ENCODE measurements at places on chromosomes 1 and 21.

GRCh38 chr1:2091611-2092604 lies 41.7 kb downstream of the PRKCZ start:
- no peak for DNase-seq

DNA sequence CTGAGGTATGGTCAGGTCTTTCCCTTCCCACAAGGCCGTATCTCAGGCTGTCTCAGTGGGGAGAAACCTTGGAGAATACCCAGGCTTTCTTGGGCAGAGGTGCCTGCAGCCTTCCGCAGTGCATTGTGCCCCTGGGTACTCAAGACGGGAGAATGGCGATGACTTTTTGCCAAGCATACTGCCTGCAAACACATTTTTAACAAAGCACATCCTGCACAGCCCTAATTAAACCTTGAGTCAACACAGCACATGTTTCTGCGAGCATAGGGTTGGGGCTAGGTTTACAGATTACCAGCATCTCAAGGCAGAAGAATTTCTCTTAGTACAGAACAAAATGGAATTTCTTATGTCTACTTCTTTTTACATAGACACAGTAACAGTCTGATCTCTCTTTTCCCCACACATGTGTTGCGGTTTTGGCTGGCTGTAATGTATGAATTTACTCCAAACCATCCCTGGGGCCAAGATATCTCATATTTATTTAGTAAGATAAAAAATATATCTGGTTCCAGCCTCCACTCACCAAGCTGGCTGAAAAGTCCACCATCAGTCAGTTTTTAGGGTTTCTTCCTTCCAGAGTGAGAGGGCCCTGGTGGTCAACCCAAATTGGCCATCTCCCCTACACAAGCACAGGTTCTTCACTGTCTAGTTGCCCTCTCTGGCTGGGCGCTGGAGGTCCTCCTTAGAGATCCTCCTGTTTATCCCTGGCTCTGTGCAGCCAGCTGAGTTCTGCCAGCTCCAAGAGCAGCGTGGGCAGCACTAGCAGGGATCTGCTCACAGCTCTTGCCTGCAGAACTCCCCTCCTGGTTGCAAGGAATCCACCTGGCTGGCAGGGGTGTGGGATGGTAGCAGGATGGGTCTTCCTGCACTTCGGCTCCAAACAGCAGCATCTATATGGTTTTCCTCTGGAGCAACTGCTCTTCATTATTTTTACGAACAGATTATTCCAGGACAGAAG lies 2.6 kb downstream of the FAAH start:
- DNase-seq, result no peak

DNA sequence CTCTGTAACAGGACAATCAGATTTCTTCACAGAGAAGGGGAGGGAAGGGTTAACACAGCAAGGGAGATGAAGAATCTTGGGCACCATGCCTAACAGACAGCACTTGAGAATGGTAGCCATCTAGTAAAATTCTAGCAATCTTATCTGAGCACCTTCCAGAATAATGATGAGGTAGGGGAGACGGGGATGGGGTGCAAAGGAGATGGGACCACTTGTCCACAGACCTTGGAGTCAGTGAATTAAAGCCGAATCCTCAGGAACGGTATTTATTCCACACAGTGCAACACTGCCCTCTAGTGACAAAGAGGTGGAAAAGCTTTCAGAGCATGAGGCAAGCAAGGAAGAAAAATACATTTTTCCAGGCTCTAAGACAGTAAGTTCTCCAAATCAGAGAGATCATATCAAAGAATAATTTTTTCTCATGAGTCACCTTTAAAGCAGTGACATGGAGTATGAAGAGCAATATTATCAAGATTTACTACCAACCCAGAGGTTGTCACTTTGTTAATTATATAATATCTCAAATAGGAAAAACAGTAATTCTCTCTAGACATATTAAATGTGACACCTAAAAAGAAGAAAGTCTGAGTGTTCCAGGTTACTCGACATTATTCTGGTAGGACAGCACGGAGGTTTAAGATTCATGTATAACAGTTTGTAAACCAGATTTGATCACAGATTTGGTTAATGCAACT lies 43.3 kb upstream of the LPAR3 start:
- DNase-seq, result no peak

- DNase-seq, result no peak
Observed at GRCh38 chr1:208247696-208248095, 3.5 kb upstream of the PLXNA2 start.

DNA sequence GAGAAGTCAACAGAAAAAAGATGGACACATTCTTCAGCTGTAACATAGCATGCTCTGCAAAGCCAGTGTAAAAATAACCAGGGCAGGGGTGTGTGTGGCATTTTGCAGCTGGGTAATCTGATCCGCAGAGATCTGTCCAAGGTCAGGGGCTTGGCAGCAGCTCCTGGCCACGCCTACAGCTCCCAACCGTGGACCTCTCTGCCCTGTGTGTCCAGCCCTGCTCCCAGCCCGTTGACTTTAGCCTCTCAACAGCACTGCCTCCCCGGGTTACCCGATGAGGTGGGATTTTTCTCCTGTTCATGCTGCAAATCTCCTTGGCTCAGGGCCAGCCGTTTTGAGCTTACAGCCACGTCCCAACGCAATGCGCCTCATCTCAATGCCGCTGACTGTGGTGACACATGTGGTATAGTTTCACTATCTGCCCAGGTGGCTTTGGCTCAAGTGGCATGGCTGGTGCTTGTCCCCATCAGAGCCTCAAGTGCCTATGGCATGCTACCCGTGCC lies 68.1 kb downstream of the VWA5B1 start:
- no peak for DNase-seq

GRCh38 chr1:5757187-5757805 lies 234.9 kb downstream of the NPHP4 start:
- DNase-seq, result no peak

Measured in vagina (tissue), 2 donors.